Left renal pelvis (tissue), 4 donors: ENCODE measurements at places on chromosomes 16 and 17.

DNA sequence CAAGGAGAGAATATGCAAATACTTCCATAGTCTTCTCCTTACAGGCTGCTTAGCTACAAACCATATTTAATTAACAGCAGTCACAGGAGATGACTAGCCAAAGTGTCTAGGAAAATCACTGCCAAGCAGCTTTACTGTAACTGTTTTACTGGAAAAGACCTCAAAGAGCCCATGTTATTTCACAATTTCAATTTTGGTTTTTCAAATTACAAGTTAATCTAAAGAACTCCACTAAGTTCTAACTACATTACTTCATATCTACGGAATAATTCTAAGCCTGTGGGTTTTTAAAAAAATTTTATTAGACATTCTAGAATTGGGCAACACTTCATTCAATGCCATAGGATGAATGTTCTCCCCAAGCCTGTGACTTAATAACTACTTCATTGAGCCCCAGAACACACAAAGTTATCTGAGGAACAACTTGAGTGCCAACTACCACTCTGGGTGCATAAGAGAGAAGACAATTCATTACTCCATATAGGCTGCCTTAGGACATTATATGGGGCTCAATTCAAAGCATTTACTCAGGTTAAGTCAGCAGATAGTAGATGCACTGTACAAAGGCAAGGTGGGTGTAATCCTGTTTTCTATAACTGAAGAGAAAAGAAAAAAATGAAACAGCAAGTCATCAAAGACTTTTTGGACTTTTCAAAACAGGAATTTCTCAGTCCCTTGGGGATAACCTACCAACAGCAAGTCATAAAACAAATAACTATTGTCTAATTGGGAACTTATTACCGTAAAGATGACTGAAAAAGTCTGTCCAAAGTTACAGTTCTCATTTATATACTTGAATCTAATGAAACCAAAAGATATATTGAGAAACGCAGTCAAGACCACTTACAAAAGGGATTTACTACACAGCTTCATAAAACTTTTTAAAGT lies 33.0 kb downstream of the STAT3 start:
- no peak for DNase-seq

DNA sequence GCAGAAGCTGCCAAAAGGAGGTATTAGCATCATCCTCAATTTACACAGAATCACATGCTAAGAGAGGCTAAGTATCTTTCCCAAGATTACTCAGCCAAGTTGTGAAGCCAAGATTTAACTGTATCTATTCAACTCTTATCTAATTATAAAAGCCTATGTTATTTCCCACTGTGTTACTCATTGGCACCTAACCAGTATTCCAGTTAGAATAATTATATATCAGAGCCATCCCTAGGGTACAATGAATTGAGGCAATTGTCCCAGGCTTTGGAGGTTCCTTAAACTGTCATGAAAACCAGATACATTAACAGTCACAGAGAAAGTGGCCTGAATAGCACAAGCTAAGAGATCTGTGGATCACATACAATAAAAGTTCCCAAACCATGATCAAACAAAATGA lies 10.9 kb upstream of the AMFR start:
- DNase-seq: no peak

DNA sequence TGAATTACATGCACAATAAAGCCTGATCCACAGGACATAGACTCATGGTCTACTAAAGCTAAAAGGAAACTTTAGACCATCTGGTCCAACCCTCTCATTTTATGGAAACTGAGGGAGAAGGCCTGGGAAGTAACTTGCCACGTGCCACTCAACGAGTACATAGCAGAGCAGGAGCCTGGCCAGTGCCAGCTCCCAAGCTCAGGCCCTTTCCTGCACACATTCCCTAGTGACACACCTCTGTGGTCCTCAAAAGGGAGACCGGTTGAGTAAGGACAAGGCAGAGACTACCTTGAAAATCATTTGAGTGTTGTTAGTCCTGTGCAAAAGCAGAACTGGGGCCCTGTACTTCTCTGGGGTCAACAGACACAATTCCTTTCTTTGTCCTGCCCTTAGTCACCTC lies 2.8 kb downstream of the CCL4L2 start:
- no peak for DNase-seq

GRCh38 chr17:16453493-16453851 lies 38.1 kb downstream of the TRPV2 start:
- DNase-seq: no peak

- DNase-seq: no peak
Observed at GRCh38 chr17:5820721-5821456, 236.6 kb upstream of the NLRP1 start.

- no peak for DNase-seq
Observed at GRCh38 chr17:78496311-78496710, 80.9 kb downstream of the DNAH17 start.

- no peak for DNase-seq
Observed at GRCh38 chr16:15907863-15908478, 19.6 kb upstream of the CEP20 start.

DNA sequence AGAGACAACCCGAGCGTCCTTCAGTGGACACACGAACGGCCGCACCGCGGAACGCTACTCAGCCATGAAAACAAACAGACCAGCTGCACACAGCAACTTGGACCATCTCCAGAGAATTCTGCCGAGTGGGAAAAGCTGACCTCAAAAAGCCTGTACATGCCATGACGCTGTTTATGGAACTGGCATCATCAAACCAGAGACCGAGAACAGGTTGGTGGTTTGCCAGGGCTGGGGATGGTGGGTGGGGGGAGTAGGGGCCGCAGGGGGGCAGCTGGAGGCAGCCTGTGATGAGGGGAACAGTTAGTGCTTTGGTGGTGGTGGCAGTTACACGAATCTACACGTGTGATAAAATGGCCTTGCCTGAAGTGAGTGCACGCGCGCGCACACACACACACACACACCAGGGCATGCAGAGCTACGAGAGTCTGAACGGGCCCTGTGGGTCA lies 169.8 kb downstream of the LAT start:
- DNase-seq: no peak

DNA sequence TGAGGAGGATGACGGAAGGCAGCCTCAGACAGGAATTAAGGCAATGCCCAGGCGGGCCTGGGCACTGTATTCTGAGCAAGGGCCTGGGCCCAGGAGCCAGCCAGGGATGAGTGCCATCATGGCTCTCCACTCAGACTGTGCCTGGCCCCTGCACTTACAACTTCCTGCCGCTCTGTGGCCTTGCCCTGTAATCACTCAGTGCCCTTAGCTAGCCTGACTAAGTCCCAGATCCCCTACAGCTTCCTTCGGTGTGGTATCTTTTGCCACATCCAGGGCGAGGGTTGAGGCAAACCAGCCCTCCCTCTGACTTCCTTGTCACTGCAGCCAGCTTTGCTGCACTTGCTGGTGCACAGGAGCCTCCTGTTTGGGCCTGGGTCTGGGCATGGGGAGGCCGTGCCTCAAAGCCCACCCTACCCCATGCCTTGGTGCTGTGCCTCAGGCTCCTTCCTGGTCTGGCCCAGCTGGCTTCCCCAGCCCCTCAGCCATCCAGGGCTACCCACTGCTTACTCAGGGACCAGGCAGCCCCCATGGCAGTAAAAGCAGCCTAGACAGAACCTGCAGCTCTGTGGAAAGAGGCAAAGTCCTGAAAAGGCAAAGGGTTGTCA lies 9.3 kb downstream of the SLC46A1 start:
- no peak for DNase-seq

DNA sequence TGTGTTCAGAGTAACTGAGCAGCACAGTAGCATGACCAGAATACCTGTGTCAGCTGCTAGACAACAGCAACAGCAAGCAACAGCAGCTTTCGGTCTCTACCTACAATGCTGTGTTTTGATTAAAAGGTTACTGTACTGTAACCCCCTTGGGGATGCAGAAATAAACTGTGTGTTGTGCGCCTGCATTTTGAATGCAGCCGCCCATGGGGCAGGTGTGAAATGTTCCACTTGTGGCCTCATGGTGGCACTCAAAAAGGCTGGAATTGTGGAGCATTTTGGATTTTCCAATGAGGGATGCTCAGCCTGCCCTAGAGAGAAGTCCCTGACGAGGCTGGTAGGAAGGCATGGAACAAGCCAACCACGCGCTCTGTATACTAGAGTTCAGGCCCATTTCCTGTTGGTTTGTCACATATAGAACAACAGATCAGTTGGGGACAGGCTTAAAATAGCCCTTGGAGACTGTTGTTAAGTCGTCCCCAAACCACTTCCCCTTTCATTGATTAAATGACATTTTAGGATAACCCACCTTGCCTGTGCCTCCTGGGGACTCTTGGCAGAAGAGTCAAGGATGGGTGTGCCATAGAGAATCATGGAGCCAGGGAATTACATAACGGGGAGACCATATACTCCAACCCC lies 27.1 kb downstream of the SCPEP1 start:
- no peak for DNase-seq

DNA sequence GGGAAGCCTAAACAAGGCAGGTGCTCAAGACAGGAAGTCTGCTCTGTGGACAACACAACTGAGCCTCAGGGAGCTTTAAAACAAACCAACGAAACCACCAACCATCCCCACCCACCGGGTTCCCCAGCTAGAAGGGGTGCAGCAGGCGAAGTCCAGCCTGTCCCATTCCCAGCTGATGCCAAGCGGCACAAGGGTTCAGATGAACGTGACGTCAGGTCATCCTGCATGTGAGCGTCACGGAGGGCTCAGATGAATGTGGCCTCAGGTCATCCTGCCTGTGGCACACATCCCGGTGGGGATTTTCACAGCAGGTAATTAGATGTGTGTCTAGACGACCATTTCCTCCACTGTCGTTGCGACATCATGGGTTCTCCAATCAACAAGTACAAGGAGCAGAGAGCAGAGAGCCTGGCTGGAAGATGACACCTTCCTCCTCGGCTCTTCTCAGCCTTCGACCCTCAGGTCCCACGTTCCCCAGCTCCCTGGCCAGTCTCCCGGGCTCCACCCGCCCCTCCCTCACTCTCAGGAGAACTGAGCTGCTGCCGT lies 246.5 kb downstream of the FOXL1 start:
- no peak for DNase-seq

GRCh38 chr16:17557480-17557879 lies 86.7 kb upstream of the XYLT1 start:
- DNase-seq: no peak

DNA sequence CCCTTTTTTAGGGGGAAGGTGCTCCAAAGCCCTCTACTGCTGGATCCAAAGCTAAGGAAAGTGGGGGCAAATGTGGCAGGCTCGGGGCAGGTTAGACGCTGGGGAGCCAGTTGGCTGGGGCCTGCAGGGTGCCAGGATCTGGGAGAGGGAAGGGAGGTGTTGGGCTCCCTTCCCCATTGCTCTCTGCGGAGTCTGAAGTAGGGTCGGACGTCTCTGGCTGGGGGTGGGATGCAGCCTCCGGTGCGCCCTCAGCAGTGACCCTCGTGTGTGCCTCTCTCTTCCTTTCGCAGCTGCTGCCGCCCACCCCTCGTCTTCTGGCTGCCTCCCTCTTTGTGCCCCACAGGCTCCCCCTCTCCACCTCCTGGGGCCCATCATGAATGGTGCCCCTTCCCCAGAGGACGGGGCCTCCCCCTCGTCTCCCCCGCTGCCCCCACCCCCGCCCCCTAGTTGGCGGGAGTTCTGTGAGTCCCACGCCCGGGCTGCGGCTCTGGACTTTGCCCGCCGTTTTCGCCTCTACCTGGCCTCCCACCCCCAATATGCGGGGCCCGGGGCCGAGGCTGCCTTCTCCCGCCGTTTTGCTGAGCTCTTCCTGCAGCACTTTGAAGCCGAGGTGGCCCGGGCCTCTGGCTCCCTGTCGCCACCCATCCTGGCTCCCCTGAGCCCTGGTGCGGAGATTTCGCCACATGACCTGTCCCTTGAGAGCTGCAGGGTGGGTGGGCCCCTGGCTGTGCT lies 2.2 kb downstream of the SH2B1 start:
- DNase-seq: no peak

GRCh38 chr17:72984145-72984925 lies 108.2 kb downstream of the SLC39A11 start:
- no peak for DNase-seq

DNA sequence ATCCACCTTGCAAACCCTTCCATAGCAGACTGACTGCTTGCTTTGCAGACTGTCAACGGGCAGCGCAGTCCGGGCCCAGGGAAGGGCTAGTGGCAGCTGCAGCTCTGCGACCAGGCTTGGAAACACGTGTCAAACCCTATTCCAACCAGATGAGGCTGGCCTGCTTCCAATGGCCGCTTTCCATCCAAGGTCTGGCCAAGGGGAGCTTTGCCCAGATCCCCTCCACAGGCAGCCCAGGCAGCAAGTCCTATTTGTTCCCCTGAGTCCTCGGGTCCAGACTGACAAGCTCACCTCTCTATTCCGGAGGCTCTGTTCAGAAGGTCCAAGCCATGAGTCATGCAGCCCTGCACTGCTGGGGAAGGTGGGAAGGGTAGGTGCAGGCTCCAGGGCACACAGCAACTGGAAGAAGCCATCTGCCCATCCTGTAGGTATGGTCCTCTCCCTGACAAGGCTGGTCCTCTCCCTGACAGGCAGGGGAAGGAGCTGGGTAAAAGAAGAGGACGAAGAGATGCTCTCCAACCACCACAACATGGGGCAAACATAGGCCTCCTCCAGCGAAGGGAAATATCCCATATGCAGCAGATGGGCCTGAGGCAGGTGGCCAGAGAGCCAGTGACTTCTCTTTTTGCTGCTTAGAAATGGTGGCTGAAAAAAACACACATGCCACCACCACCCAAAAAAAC lies 22.6 kb upstream of the AXIN2 start:
- DNase-seq: no peak

DNA sequence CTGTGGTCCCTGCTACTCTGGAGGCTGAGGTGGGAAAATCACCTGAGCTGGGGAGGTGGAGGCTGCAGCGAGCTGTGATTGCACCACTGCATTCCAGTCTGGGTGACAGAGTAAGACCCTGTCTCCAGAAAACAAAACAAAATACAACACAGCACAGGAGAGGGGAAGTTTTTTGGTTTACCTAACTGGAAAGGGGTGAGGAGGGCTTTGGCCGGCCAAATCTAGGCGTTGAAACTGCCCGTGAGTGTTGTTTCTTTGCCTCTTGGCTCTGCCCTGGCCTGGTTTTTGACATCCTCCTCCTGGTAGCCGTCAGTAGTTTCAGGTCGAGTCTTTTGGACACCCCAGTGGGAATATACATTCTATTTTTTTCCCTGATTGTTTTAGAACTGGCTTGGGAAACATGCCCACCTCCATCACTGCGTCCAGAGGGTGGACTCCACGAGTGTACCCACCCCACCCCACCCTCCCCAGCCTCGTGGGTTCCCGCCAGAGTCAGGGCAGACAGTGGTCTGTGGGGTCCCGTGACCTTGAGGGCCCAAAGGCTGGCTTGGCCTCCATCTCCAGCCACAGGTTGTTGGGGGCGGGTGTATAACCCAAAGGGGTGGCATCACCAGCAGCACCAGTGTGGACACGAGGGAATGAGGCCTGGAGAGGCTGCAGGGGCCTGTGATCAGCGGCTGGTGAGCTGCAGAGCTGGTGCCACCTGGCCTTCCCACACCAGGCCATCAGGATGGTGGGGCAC lies 42.7 kb downstream of the NT5M start:
- no peak for DNase-seq

GRCh38 chr16:85417156-85417860 lies 195.8 kb upstream of the GSE1 start:
- no peak for DNase-seq

GRCh38 chr16:80077696-80078095 lies 463.1 kb upstream of the DYNLRB2 start:
- no peak for DNase-seq
